ENCODE measurements at places on chromosomes 2 and 18.

DNA sequence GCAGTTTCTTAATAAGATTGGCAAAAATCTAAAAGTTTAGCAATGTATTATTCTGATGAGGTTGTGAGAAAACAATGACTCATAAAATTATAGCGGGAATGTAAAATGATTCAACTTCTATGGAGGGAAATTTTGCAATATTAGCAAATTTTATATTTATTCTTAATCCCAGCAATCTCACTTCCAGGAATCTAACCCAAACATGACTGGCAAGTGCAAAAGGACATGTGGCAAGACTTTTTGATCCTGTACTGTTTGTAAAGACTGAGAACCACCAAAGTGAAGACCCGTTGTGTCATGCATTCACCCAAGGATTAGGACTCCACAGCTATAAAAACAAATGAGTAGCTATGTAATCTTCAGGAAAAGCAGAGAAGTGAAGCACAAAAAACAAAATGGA is 234.8 kb upstream of the KYNU start:
- DNase-seq = no peak

- DNase-seq = no peak
These were observed 175.6 kb downstream of the FMNL2 start for GRCh38 chr2:152510621-152511020.

DNA sequence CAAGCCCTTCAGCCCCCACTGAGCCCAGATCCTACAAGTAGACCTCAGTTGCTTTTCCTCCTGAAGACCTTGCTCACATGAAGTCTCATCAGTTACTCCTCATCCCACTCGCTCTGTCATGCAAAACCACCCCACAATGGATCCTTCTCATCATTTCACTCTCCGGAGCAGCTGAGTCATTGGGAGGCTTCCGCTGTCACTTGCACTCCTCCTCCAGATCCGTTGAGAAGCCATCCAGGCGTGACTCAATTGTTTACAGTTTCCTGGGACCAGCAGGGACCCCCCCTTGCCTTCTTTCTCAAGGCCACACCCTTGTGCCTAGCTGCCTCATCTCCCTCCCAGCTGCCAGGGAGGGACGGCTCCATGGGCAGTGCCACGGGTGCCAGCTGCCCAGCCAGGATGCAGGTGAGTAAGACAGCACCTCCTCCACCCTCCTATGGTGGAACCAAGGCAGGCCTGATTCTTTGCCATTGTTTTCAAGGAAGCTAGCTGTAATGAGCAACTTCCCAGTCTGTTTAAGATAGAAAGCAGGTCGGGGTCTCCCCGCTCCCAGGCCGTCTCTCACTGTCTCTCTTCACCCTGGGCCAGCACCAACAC is 16.3 kb downstream of the GPR55 start:
- no peak for DNase-seq

DNA sequence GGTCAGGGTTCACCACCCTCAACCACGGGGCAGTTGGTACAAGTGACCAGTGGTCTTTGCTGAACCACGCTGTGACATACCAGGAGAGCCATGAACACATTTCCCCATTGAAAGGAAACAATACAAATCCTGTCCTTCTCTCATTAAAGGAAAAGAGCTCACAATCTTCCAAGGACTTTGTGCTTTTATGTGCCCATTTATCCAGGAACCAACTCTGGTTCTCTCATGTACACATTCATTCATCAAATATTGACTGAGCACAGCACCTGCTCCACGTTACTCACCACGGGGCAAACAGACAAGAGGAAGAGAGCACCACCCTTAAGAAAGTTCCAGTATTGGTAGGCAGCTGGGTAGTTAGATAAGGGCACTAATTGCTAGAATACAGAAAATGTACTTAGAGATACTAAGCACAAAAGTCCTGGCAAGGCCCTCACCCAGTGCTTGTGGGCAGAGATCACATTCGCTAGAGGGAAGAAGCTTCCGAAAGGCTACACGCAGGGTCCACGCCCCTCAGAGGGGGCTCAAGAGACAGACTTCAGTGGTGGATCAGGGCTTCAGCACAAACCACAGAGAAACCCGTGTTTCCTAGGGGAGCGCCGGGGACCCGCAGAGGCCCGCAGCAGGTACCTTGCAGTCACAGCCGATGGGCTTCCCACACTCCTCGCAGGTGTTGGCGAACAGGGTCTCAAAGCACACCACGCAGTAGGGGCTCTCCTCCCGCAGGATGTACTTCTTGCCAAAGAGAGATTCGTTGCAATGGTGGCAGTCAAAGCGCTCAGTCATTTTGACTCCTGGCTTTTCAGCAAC is 12.9 kb downstream of the FHL2 start:
- DNase-seq = no peak

- peak; percentile 2 for DNase-seq
These were observed 27.4 kb upstream of the MBOAT2 start for GRCh38 chr2:9030841-9031240.

Data from retinal pigment epithelial cell (primary cell).